ENCODE measurements at places on chromosomes 11 and 22.

- DNase-seq, result no peak
Observed at GRCh38 chr11:9274499-9275258, 9.5 kb upstream of the DENND5A start.

GRCh38 chr11:2569321-2569721, 124.5 kb downstream of the KCNQ1 start:
- DNase-seq, result no peak

- DNase-seq, result no peak
Observed at GRCh38 chr11:36360826-36361415, 64.8 kb downstream of the PRR5L start.

DNA sequence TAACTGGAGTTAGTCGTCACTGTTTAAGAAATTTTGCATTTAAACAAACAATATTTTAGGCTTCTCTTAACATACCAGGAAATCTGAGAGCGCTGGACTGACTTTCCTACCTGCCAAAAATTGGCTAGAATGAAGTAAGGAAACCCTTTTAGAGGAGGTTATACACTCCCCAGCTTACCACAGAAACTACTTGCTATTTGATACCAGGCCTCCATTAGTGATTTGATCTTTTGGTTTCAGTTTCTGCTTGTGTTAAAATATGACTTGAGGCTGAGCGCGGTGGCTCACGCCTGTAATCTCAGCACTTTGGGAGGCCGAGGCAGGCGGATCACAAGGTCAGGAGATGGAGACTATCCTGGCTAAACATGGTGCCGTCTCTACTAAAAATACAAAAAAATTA, 419.9 kb downstream of the LRRC4C start:
- no peak for DNase-seq

GRCh38 chr22:39617970-39618757, 47.6 kb downstream of the CACNA1I start:
- DNase-seq, result no peak

- DNase-seq, result no peak
Observed at GRCh38 chr11:122172352-122173073, 56.5 kb upstream of the BLID start.

DNA sequence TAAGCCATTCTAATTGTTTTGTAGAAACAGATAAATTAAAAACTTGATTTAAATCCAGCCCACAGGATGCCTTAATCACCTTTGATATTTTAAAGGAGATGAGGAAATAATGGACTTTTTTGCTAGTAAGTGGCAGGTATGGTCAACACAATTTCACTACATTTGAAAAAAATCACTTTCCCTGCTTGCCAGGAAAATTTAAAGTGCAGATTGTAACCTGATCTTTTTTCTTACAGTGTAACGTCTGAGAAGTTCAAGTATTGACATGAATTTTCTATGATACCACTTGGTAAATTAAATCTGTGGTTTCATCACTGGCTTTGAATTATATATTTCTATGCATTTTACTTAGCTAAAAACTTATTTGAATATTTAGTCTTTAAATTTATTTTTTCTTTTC, 65.3 kb downstream of the ARHGEF12 start:
- DNase-seq, result no peak

- DNase-seq, result no peak
Observed at GRCh38 chr22:30324014-30324730, 2.6 kb downstream of the TBC1D10A start.

GRCh38 chr22:43449205-43449830, 37.5 kb downstream of the MPPED1 start:
- no peak for DNase-seq
